ENCODE measurements at places on chromosomes 16 and 17.

GRCh38 chr16:67884-68789 lies 4.3 kb downstream of the RHBDF1 start:
- DNase-seq = no peak

- no peak for DNase-seq
These were observed 32.1 kb upstream of the RPH3AL start for GRCh38 chr17:384622-385177.

DNA sequence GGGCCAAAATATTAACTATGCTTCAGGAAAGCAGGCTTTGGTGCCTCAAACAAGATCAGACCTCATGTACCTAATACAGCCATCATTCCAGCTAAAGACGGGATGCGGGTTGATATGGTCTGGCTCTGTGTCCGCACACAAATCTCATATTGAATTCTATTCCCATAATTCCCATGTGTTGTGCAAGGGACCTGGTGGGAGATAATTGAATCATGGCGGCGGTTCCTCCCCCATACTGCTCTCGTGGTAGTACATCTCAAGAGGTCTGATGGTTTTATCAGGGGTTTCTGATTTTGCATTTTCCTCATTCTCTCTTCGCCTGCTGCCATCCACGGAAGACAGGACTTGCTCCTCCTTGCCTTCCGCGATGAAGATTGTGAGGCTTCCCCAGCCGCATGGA lies 19.1 kb upstream of the CHST6 start:
- no peak for DNase-seq

DNA sequence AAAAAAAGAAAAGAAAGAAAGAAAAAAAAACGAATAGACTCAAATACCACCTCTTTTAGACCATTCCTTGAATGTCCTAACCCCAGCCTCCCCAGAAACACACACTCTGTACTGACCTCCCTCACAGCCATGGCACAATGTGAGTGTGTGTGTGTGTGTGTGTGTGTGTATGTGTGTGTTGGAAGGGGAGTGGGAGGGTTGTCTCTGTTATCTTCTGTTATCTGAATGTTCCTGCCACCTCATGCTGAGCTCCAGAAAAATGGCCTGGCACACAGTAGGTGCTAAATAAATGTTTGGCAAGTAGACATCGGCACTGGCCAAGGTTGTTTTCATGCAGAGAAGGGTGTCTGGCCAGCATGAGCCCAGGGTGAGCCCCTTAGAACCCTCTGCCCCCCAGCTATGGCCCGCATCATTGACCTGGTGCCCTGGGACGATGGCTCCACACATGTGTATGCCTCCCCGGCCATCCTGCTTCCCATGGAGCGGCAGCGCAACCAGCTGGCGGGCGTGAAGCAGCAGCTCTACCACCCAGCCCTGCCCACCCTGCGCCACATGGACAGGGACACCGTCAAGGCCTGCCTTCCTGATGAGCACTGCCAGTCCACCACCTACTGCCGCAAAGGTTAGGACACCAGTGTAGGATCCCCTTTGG lies 6.6 kb upstream of the CNGB1 start:
- DNase-seq = no peak

DNA sequence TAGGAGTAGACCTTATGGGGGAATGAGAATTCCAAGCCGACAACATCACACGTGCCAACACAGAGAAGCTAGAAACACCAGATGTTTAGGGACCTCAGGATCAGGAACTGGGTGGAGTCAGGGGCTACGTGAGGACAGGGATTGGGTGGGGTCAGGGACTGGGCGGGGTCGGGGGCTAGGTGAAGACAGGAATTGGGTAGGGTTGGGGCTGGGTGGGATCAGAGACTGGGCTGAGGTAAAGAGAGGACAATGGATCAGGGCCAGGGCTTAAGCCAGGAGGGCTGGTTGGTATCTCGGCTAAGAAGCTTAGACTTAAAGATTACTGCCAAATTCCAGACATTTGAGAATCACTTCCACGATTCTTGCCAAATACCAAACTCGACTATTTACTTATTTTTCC lies 11.6 kb downstream of the TEKT5 start:
- DNase-seq = no peak

Data from cortex of kidney (tissue), 1 donor.